Spleen (tissue), 13 donors: ENCODE measurements at places on chromosomes 2 and 18. TPM values are rescaled to one million over a fixed set of nuclear protein-coding genes. Genes with fewer than 3 reads are reported as not detected.
A peak's percentile ranks its signal among the peaks of the same experiment; 100 is the strongest.

CIAO1 gene
- total RNA-seq, result 68.5 TPM

GRCh38 chr2:152525277-152525838, 190.4 kb downstream of the FMNL2 start:
- H3K27me3 ChIP-seq, result no peaks in the 10 kb centered on the region
- peaks cover 18% of the 10 kb centered on the region for H3K4me1 ChIP-seq
- H3K4me3 ChIP-seq, result no peak overlapping the region
- H3K27ac ChIP-seq, result no peak overlapping the region

- no peaks in the 10 kb centered on the region for H3K27me3 ChIP-seq
- no peaks in the 10 kb centered on the region for H3K4me1 ChIP-seq
- no peaks in the 10 kb centered on the region for H3K36me3 ChIP-seq
- DNase-seq, result no peak
- no peak overlapping the region for H3K4me3 ChIP-seq
Measured at GRCh38 chr2:73018188-73018825, 53.2 kb downstream of the SFXN5 start.

KYNU gene
- total RNA-seq, result 25.6 TPM

DNA sequence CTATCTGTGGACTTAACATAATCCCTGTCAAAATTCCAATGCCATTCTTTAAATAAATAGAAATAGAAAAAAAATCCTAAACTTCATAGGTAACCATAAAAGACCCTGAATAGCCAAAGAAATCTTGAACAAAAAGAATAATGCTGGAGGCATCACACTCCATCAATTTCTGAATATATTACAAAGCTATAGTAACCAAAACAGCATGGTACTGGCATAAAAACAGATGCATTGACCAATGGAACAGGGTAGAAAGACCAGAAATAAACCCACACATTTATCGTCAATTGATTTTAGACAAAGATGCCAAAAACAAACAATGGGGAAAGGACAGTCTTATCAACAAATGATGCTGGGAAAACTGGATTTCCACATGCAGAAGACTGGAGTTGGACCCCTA, 205.7 kb downstream of the VAPA start:
- no peak overlapping the region for H3K4me3 ChIP-seq
- H3K27ac ChIP-seq, result no peak overlapping the region
- no peaks in the 10 kb centered on the region for H3K36me3 ChIP-seq

ACVR1C gene
- 0.37 TPM for total RNA-seq

- peak overlapping the region; percentile 11 for H3K27ac ChIP-seq
- H3K4me3 ChIP-seq, result no peak overlapping the region
- no peak for DNase-seq
- H3K4me1 ChIP-seq, result peaks cover 30% of the 10 kb centered on the region
Measured at GRCh38 chr2:136057802-136058140, 60.2 kb downstream of the CXCR4 start.

KIF5C gene
- total RNA-seq, result 7.9 TPM

DNA sequence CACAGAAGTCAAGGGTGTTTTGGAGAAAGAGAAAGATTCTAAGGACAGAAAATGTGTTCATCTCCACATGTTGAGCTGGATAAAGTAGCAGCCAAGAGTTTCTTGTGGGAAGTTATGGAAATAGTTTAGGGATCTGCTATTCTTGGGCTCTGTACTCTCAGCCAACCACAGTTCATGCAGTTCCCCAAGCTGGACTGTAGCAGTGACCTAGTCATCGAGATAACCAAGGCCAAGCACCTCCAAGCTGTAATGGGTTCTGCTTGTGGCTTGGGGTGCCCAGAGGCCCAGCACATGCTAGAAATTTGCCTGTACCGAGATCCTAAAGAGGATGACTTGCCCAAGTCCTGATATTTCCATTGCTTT, 91.9 kb upstream of the RASGRP3 start:
- H3K4me1 ChIP-seq, result no peaks in the 10 kb centered on the region
- H3K4me3 ChIP-seq, result no peak overlapping the region
- H3K27me3 ChIP-seq, result no peaks in the 10 kb centered on the region
- no peak overlapping the region for H3K27ac ChIP-seq
- no peaks in the 10 kb centered on the region for H3K36me3 ChIP-seq

GRCh38 chr18:33440060-33441043, at the start of gene CCDC178:
Gene CCDC178, minus strand, starts transcription at chr18:33440721. Its CDS starts 28,633 bp downstream, at chr18:33412088.
- no peaks in the 10 kb centered on the region for H3K36me3 ChIP-seq
- peak; percentile 56 for DNase-seq
- peaks cover 4% of the 10 kb centered on the region for H3K4me1 ChIP-seq
- H3K27ac ChIP-seq, result no peak within 1 kb of the TSS

GRCh38 chr2:13089971-13090370, 373.2 kb downstream of the TRIB2 start:
- no peaks in the 10 kb centered on the region for H3K4me1 ChIP-seq
- no peak for DNase-seq

DNA sequence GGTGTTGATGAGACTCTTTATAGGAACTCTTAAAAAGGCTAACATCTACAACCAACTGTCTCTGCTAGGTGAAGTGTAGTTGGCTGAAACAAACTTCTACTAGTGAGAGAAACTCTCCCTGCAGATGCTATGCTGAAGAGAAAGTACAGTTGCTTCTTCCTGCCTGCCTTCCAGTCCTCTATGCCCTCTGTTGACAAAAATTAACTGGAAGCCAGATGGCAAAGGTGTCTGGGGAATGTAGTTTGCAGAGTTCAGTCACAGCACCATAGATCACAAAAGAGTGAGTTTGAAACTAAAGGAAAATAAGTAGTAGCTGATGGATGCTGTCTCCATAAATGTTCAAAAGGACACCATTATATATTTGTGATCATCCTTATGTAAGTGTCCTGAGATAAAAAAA, 958.8 kb upstream of the NRXN1 start:
- no peaks in the 10 kb centered on the region for H3K27me3 ChIP-seq
- no peak for DNase-seq
- H3K27ac ChIP-seq, result no peak overlapping the region
- no peaks in the 10 kb centered on the region for H3K36me3 ChIP-seq
- H3K4me3 ChIP-seq, result no peak overlapping the region
- no peaks in the 10 kb centered on the region for H3K4me1 ChIP-seq

DNA sequence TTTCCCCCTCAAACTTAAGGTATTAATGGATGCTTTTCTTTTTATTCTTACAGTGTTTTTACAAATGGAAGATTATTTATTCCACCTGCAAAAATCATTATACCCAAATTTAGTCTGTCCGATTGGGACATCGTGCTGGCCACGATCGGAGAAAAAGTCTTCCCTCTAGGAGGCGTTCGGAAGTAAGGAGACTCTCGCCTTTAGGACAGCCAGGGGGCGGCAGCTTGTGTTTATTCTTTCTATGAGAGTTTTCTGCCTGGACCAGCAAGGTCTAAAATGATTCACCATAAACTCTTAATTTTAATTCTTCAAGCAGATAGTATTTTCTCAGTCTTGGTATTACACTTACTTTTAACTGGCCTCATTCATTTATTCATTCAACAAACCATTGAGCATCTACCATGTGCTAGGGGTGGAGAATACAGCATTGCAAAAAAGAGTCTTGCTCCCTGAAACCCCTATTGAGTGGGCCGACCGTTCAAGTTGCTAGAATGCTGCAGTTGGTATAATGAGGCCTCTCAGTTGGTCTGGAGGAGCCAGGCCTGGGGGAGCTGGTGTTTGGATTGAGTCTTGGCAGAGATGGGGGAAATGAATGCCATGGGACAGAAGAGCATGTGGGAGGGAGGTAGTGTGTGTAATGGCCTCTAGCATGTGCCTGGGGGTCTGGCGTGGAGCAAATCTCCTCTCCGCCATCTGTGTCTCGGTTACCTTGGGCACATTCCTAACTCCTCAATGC, 38.7 kb downstream of the DCDC2C start:
- H3K4me3 ChIP-seq, result no peak overlapping the region
- H3K27me3 ChIP-seq, result no peaks in the 10 kb centered on the region
- no peaks in the 10 kb centered on the region for H3K36me3 ChIP-seq
- DNase-seq, result no peak
- H3K27ac ChIP-seq, result no peak overlapping the region

- no peak overlapping the region for H3K4me3 ChIP-seq
- no peak overlapping the region for H3K27ac ChIP-seq
Measured at GRCh38 chr2:96409081-96409819, 73.7 kb downstream of the NCAPH start.

- no peak for DNase-seq
- H3K36me3 ChIP-seq, result no peaks in the 10 kb centered on the region
- H3K27ac ChIP-seq, result peak overlapping the region; percentile 75
- no peaks in the 10 kb centered on the region for H3K27me3 ChIP-seq
- peaks cover 42% of the 10 kb centered on the region for H3K4me1 ChIP-seq
- H3K4me3 ChIP-seq, result no peak overlapping the region
Measured at GRCh38 chr2:10402062-10402585, 46.0 kb downstream of the ODC1 start.

GRCh38 chr18:71707400-71707799, 836.7 kb downstream of the CBLN2 start:
- H3K4me1 ChIP-seq, result no peaks in the 10 kb centered on the region
- no peak for DNase-seq
- H3K4me3 ChIP-seq, result no peak overlapping the region
- no peaks in the 10 kb centered on the region for H3K36me3 ChIP-seq
- no peak overlapping the region for H3K27ac ChIP-seq

TRIM43 gene
- total RNA-seq, result not detected

DNA sequence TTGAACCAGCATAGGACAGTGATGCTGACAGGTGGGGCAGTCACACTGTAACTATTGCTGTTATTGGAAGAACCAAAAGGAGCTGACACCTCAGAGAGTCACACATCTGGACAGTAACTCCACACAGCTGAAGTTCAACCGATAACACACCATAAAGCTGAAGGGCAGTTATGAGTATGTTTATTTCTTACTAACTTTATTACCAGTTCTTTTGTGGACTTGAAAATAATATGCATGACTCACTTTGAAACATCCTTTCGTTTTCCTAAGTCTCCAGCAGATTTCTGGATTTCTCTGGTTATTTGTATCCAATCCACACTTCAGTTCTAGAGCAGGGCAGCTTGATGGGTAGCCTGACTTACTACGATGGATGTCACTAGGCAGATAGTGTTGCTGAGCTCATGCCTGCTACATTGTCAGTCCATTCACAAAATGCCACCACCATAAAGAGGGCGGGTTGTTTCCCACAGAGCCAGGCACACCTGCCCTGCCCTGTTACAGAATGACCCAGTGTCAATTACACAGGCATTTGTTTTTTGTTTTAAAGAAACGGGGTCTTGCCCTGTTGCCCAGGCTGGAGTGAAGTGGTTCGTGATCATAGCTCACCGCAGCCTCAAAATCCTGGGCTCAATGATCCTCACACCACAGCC, 8.4 kb upstream of the AGBL5 start:
- peak; percentile 19 for DNase-seq
- H3K27ac ChIP-seq, result no peak overlapping the region
- H3K27me3 ChIP-seq, result no peaks in the 10 kb centered on the region
- H3K36me3 ChIP-seq, result peaks cover 31% of the 10 kb centered on the region

DNA sequence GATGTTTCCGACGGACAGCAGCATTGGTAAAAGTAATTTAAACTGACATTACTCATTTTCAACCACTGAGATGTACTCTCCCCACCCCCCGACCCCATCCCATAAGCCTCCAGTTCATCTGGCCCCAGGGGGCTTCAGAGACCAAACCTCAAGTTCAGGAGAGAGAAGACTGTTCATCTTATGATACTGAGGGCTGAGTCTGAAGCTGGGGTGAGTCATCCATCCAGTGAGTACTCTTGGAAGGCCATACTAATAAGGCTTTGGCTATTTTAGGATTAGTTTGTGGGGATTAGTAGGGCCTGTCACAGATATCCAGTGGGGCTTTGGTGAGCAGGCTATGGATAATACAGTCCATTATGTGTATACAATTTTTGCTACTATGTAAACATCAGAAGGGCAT, 125.3 kb upstream of the APCDD1 start:
- H3K4me3 ChIP-seq, result no peak overlapping the region
- H3K4me1 ChIP-seq, result no peaks in the 10 kb centered on the region
- DNase-seq, result no peak
- no peak overlapping the region for H3K27ac ChIP-seq
- no peaks in the 10 kb centered on the region for H3K36me3 ChIP-seq
- H3K27me3 ChIP-seq, result no peaks in the 10 kb centered on the region

APCDD1 gene
- 11.8 TPM for total RNA-seq

SERPINB7 gene
- not detected for total RNA-seq

DNA sequence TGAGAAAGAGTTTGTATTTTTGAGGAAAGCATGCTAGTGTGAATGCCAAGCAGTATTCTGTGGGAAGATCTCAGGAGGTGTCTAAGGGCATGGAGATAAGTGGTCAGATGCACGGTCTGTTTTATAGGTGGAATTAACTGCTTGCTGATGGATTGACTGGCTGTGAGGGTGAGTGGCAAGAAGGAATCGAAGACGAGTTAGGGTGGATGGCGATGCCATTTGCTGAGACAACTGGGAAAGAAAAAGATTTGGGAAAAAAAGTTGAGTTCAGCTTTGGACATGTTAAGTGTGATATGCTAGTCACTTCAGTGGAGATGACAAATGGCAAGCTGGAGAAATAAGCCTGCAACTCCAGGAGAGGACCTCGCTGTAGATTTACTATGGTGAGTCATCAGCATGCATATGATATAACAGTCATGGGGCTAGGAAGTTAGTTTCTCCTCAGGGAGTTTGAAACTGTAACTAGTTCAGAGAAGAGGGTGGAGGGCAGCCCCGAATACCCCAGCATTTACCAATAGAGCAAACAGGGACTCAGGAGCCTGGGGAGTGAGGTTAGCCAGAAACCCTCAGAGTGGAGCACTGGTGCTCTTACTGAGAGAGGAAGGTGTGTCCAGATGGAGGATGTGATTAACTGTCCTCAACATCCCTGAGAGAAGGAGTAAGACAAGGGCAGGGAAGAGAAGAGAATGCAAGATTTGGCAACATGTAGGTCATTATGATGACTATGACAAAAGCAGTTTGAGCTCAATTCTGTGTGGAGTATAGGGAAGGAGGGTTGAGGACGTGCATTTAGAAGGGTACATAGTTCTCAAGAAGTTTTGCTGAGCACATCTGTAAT, 2.0 kb upstream of the HK2 start:
- no peaks in the 10 kb centered on the region for H3K27me3 ChIP-seq
- peaks cover 13% of the 10 kb centered on the region for H3K4me1 ChIP-seq
- no peak overlapping the region for H3K4me3 ChIP-seq
- no peak overlapping the region for H3K27ac ChIP-seq
- H3K36me3 ChIP-seq, result no peaks in the 10 kb centered on the region

GRCh38 chr2:210179351-210179990, 8.3 kb upstream of the KANSL1L start:
- no peak overlapping the region for H3K4me3 ChIP-seq
- no peaks in the 10 kb centered on the region for H3K4me1 ChIP-seq
- H3K27ac ChIP-seq, result no peak overlapping the region
- H3K27me3 ChIP-seq, result peaks cover 24% of the 10 kb centered on the region
